ENCODE measurements at places on chromosomes 11 and 22. TPM values are rescaled to one million over a fixed set of nuclear protein-coding genes. Genes with fewer than 3 reads are reported as not detected.

DNA sequence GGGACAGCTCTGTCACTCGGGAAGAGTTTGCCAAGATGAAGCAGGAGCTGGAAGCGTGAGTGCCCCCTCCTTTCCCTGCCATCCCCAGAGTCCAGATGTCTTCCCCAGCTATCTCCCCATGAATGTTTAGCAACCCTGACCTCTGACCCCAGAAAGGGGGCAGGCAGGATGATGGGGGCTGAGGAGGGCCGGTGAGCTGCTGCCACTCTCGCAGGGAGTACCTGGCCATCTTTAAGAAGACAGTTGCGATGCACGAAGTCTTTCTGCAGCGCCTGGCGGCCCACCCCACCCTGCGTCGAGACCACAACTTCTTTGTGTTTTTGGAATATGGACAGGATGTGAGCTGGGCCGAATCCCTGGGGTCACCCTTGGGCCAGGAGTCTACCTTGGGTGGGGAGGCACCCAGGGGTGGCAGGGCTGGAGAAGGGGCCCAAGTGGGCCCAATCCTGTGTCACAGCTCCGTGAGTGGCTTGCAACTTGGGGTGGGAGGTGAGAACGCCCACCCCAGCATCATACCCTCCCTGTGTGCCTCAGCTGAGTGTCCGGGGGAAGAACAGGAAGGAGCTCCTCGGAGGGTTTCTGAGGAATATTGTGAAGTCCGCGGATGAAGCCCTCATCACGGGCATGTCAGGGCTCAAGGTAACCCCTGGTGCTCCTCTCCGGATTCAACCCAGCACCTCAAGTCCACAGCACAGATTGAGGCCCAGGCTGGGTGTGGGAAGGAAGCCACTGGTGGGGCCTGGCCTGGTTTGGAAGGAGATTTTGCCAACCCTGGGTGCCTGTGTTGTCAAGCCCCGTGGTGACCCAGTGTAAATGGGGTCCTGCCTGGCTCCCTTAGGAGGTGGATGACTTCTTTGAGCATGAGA lies 7.5 kb downstream of the CFL1 start:
- DNase-seq = no peak

- no peak for DNase-seq
Measured at GRCh38 chr11:16780698-16781550, 42.5 kb downstream of the C11orf58 start.

- DNase-seq = no peak
Measured at GRCh38 chr22:30272781-30273601, 6.3 kb upstream of the OSM start.

DNA sequence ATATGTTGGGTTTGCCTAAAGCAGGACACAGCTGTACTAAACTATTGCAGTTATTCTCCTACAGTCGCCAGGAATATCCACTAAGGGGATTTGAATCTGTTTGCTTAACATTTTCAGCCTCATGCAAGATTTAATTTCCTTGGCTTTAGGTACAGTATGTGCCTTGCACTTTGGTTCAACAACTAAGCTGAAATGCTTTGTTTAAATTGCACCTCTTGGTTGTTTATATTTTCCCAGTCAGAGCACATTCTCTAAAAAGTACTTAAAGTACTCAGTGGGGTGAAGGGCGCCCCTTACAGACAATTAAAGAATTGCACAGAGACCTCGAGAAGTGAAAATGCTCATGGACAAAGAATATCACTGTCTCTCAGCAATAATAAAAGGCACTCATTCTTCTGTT lies 107.8 kb upstream of the MTNR1B start:
- DNase-seq = no peak

GRCh38 chr11:133824593-133824992 lies 20.7 kb downstream of the SPATA19 start:
- no peak for DNase-seq

GRCh38 chr22:37330200-37331033 lies 48.1 kb downstream of the CYTH4 start:
- DNase-seq = peak; percentile 49

GRCh38 chr11:62413060-62413696 lies 5.7 kb upstream of the SCGB1A1 start:
- DNase-seq = no peak

DNA sequence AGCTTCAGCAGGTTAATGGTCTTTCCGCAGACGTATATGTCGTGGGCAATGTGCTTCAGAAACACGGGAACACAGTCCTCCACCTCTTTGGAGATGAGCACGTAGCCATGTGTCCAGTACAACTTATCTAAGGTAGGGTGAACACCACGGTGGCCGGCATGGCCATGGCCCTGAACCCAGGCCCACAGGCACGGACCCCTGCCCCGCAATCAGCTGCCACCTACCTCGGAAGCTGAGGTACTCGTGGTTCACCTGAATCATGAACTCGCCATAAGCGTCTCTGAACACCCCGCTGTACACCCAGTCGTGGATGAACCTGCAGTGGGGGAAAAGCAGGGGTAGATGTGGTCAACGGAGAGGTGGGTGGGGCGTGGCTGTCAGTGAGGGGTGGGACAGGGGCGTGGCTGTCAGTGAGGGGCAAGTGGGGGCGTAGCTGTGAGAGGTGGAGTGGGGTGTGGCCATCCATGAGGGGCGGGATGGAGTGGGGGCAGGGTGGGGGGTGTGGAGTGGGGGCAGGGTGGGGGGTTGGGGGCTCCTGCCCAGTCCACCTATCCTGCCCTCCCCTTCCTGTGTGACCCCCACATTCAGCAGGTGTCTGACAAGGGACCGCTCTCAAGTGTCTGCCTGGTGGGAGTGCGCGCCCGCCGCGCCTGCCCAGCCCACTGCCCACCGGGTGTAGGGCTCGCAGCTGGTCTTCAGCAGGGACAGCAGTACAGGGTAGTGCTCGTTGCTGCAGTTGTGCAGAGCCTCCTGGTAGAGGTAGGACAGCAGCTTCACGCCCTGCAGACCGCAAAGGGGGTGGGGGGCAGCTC lies 18.6 kb downstream of the TUBGCP6 start:
- DNase-seq = peak; percentile 34

GRCh38 chr11:108620958-108621772 lies 27.6 kb upstream of the EXPH5 start:
- DNase-seq = no peak

The DRICH1 gene
- total RNA-seq = 0.58 TPM

The SLC25A1 gene
- total RNA-seq = 35.4 TPM

The VSTM5 gene
- 0.31 TPM for total RNA-seq

The MIAT gene
- 0.35 TPM for total RNA-seq

The SHISA8 gene
- total RNA-seq = not detected
